ENCODE measurements at places on chromosomes 11 and 22.

DNA sequence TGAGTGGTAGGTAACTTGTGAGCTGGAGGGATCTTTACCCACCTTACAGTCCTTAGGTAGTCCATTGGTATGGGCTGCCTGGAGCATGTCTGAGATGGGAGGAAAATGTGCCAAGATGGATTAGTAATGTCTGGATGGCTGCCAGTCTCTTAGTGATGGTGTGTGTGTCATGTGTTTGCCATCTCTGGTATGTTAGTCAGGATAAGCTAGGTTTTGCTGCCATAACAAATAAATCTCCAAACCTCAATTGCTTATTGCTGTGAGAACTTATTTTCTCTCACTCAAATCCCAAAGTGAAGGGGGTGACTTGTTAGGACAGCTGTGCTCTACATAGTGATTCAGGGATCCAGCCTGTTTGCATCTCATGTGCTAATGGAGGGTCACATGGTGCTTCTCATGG, 40.9 kb upstream of the MYEOV start:
- no peak for DNase-seq

DNA sequence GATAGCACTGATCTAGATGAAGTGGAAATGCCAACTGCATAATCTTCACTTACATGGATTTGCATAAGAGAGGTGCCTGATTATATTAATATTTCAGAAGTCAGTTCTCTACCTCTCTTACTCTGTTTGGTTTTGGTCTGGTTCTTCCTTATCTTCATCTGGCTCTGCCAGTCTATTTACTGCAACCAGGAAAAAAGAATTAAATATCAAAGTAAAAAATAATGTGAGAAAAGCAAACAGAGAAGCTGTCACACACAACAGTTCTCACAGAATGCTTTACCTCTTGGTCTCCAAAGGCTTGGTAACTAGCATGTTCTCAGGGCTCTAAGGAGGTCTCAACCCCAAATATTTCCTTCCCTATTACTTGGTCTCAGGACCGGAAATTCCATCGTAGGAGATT, 6.7 kb downstream of the VSIG10L2 start:
- DNase-seq: no peak

- DNase-seq: no peak
These were observed 63.4 kb upstream of the CARD18 start for GRCh38 chr11:105202844-105203548.

- no peak for DNase-seq
These were observed 30.4 kb downstream of the OR6Q1 start for GRCh38 chr11:58060939-58061672.

GRCh38 chr11:5348551-5349194, 2.6 kb upstream of the OR51B6 start:
- DNase-seq: no peak

DNA sequence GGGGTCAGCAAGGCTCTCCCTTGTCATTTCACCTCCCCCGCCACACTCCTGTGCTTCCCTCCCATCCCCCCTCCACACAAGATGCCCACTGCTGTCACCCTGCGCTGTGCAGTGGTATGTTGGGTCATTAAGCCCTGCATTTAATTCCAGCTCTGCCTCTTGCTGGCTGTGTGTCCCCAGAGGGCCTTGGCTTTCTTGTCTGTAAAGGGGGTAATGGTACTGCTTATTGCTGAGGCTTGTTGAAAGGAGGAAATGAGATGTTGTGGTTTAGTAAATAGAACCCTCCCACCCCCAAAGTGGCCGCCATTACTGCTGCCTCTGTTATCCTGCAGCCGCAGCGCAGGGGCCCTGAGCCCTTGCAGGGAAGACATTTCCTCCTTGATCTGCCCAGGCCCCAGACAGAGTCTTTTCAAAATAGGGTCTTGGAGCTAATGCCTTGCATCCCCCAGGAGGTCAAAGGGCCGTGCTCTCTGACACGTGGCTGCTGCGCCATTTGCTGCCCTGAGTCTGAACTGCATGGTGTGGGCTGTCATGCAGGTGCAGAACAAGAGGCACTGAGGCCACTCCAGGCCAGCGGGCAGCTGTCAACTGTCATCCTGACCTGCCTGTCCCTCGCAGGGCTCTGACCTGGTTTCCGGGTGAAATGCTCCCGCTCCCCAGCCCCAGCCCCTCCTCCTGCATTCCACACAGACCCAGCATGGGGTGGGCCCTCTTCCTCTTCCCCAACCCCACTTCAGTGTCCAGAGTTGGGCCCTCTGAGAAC, 18.7 kb downstream of the PVALB start:
- no peak for DNase-seq

GRCh38 chr11:75140269-75141138, 10.4 kb upstream of the SLCO2B1 start:
- no peak for DNase-seq

- DNase-seq: no peak
These were observed 43.3 kb downstream of the MYEOV start for GRCh38 chr11:69337211-69337721.

DNA sequence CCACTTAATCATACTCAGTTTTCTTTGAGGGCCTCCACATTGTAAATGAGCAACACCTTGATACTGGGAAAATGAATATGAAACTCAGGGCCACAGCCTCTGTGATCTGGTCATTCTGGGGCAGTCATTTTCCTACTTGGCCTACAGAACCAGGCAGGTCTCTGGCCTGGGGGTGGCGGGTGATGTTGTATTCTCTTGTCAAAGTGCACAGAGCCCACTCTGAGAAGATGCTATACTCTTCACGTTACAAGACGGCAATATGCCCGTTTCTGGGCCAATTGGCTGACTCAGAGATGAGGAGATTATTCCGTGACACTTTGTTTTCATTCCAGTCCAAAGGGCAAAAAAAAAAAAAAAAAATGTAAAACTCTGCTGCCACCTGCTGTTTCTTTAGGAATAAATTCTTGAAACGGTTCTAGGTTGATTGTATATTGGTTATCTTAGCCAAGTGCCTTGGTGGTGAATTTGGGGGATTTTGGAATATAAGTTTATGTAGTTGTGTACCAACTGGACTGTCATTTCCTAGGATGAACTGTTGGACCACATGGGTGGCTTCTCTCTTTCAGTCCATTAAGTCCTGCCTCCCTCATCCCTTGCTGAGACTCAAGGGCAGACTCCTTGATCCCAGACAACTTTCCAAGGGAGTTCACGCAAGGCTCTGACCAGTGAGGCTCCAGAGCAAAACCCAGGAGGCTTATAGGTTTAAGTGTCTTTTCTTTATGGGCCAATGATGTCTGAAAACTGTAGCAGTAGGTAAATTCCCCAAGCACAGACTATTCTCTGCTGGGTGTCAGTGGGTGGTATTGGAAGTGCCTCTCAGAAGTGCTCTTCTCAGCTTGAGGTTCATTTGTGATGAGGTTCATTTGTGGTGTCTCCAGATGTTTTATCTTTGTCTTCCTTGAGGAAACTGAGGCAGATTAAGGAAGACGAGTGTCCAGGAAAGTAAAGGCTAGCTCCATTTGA, 18.2 kb downstream of the ADM start:
- DNase-seq: no peak

- DNase-seq: no peak
These were observed 4.7 kb downstream of the FEN1 start for GRCh38 chr11:61797263-61797944.

DNA sequence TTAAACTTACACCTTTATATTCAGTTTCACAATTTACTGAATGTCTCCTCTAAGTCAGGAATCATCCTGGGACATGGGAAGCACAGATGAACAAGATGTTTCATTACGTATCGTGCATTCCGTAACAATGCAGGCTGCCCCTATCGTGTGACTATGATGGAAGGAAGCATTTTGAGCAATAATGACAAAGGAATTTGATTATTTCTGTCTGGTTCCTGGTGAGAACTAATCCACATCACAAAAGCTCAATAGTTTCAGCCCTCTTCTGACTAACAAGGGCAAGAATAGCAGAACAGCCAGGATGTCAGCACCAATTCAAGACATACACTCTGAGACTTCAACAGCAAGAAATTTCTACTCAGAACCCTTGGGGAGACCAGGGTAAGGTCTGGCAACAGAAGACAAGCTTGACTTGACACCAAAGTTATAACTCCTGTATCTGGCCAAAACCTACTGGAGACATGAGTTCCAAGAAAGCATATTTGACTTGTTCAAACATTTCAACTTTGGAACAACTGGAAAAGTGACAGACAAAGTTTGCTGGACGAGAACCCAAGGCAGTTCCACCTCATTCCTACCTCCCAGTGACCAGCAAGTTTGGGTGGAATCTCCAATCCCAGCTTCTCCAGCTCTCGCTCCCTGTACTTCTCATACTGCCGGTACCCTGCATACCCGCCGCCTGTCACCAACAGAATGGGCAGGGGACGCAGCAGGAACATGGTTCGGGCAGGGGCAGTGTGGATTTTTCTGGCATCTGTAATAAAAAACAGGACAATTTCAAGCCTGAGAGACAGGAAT, 14.3 kb downstream of the PISD start:
- no peak for DNase-seq

DNA sequence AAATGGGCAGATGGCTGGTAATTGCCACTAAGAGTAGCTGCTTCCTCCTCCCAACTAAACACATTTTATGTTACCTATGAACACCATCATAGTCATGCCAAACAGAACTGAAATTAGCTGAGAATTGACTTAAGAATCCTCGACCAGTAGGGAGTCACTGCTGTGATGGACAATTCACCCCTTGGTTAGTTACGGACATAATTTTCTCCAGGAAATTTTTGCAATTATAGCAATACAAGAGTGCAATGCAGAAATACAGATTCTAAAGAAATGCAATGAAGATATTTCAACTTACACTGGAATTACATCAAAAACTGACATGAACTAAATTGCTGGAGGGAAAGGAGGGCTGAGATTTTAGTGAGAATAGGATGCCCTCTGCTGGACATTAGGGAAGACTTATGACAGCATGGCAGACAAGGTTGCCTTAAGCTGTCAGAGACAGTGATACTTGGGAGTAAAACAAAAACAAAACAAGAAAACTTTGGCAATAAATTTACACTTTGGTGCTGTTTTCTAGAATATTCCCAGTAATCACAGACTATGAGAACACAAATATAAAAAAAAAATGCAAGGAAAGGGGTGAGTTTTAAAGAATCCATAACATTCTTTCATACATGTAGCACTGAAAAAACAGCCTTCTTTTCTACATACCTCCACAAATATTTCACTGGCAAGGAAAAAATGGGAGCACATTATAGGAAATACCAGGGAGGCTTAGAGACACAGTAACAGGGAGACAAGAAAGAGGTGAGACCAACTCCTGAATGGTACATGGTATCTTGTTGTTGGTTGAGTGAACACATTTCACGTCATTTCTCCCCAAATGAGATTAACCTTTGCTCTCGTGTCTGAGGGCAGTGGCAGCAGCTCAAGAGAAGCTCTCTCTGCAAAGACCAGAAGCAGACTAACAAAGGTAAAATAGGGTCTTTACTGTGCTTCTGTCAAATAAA, 11.2 kb upstream of the PPP2R1B start:
- DNase-seq: no peak

GRCh38 chr22:19756288-19757128, 4.1 kb upstream of the TBX1 start:
- no peak for DNase-seq

GRCh38 chr11:2271077-2271326, 614 bp upstream of the ASCL2 start:
- DNase-seq: no peak

DNA sequence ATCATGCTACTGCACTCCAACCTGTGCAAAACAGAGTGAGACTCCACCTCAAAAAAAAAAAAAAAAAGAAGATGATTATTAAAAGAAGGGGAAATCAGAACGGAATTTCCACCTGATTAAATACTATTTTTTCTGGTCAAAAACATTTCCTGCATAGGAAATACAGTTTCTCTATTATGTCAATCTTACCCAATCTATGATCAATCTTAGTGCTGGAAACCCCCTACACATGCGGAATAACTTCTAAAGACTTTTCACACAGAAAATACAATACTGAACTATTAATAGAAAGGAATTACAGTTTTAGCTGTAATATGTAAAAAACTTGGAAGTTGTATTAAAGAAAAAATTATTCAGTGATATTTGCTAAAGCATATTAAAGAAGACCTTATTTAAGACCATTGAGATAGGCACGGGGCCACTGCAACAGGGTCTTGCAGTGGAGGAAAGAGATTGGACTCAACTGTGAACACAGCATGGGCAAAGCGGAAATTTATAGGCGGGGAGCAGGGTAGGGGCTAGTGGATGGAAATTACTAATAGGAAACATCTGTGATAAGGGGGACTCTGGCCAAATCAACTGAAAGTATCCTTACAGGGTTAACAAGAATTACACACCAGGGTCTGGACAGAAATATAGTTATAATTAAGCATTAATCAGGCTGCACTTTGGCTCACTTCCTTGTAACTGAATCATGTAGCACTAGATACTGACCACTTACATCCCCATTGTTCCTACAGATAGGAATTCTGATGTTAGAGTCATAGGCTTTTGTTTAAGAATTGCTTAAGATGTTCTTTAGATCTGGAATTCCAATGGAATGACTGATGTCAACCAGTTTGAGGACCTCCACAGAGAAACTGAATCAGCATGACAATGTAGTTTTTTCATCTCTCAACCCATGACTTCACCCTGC, 411.5 kb upstream of the DDI1 start:
- no peak for DNase-seq

- DNase-seq: no peak
These were observed 318.7 kb downstream of the BUD13 start for GRCh38 chr11:116454020-116454645.

DNA sequence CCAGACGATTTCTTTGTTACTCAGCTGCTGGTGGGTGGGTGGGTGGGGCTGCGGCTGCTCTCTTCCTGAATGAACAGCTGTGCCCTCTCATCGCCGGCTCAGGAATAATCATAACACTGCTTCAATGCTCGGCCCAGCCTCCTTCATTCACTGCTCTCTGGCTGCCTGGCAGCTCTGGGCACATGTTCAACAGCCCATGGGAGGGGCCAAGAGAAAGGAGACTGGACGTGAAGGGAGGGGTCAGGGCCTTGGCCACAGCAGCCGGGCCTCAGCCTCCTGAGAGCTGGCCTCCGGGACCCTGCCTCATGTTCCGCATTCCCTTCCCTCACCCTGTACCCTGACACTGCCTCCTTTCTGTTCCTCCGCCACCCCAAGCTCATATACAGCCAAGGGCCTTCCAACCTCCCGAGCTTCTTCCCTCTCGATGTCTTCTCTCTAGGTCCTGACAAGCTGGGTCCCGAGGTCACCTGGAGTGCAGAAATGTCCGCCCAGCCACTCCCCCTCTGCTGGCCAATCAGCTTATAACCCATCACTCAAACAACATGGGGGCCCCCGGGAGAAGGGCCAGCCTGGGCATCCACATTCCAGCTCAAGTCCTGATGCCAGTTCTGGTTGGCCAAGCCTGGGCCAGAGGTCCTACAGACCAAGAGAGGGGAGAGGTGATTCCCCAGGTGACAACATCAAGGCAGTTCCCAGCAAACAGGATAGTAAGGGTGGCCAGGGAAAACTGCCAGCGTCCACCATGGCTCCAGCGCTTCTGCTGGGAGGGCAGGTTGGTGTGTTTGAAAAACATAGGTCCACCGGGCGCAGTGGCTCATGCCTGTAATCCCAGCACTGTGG, 3.2 kb upstream of the CSDC2 start:
- DNase-seq: no peak

- DNase-seq: no peak
These were observed 8.5 kb upstream of the LDLRAD3 start for GRCh38 chr11:35935390-35935789.

- no peak for DNase-seq
These were observed 45.9 kb downstream of the TBX1 start for GRCh38 chr22:19806213-19807160.

GRCh38 chr11:105899772-105900171, 122.3 kb downstream of the MSANTD4 start:
- DNase-seq: no peak
